Right forelimb (tissue), 1 donor: ENCODE measurements at places on chromosomes 1 and 21.

GRCh38 chr21:44823179-44823660, 5.4 kb upstream of the SUMO3 start:
- no peak for DNase-seq

DNA sequence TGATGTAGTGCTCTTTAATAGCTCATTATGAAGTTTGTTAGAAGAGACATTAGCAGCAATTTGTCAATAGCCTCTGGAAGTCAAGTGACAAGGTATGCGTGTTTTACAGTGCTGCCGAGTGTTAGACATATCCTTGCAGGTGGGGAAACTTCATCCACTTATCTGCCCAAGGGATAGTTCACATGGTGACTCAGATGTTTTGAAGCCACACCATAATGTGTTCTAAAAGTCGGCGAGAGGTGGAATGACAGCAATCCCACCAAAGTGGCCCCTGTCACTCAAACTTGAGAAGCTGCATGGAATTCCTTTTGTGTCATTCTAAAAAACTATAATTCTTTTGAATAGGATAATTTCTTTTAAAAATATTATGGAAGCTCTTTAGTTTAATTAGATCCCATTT, 98.1 kb downstream of the RUNX1 start:
- DNase-seq: no peak

- no peak for DNase-seq
Measured at GRCh38 chr1:92653605-92654381, 131.1 kb downstream of the EVI5 start.

- DNase-seq: no peak
Measured at GRCh38 chr1:150280138-150280707, 2.1 kb upstream of the CIART start.

DNA sequence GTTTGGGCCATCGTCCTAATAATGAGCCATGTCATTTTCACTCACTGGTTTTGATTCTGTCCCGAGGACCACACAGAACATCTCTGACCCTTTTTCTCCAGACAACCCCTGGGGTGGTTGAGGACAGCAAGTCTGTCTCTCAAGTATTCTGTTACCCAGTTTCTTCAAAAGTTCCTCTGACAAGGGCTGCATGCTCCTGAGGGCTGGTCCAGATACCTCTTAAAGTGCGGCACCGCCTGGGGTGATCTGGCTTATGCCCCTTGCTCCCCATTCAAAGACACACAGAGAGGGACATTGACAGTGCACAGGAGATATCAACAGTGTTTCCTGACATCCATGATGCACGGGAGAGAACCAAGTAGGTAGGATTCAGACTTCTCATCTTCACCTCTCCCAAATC, 132.9 kb upstream of the EDN2 start:
- no peak for DNase-seq

DNA sequence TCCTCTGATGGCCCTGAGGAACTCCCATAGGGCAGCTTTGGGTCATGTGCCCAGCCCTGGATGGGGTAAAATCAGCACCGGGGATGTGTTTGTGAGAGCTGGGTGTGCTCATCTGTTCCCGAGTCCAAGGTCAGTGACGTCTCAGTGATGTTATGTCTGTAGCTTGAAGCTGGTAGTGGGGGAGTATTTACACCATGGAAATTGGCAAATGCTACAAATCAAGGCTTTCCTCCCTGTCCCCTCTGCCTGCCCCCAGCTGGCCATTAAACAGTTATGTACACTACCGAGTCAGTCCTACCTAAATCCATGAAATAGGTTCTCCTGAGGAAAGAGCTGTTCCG, 117.8 kb upstream of the SLC25A33 start:
- DNase-seq: no peak

GRCh38 chr1:36475910-36476604, 6.7 kb downstream of the CSF3R start:
- no peak for DNase-seq
